ENCODE measurements at places on chromosomes 11 and 22.

- no peak for DNase-seq
Measured at GRCh38 chr11:113814181-113814580, 34.6 kb downstream of the CLDN25 start.

- no peak for DNase-seq
Measured at GRCh38 chr22:39132871-39133524, 19.5 kb downstream of the CBX7 start.

DNA sequence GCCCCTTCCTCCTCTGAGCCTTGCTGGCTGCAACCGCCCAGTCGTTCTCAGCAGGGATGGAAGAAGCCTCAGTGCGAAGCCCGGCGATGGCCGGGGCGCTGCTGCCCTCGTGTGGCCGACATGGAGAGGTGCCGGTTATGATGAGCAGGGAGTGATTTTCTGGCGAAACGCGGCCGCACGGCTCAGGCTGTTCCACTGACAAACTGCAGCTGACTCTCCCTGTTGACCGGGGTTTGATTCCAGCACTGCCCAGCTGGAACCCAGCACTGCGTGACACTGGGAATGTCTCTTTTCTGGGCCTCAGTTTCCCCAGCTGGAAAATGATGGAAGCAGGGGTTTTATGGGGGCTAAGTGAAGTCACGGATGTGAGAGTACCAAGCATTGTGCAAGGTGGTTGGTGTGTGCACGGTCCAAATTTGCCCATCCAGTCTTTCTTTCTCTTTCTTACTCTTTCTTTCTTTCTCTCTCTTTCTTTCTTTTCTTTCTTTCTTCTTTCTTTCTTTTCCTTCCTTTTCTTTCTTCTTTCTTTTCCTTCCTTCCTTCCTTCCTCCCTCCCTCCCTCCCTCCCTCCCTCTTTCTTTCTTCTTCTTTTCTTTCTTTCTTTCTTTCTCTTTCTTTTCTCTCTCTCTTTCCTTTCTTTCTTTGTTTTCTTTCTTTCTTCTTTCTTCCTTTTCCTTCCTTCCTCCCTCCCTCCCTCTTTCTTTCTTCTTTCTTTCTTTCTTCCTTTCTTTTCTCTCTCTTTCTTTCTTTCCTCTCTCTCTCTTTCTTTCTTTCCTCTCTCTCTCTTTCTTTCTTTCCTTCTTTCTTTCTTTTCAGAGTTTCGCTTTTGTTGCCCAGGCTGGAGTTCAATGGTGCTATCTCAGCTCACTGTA, 25.8 kb upstream of the MPPED1 start:
- DNase-seq: peak; percentile 48

GRCh38 chr22:20264614-20265452, 3.3 kb downstream of the RTN4R start:
- DNase-seq: no peak

- no peak for DNase-seq
Measured at GRCh38 chr11:76293189-76293631, 86.9 kb upstream of the WNT11 start.

- no peak for DNase-seq
Measured at GRCh38 chr11:4508886-4509285, 26.4 kb downstream of the OR52K1 start.

- no peak for DNase-seq
Measured at GRCh38 chr22:27952091-27952490, 33.0 kb upstream of the PITPNB start.

DNA sequence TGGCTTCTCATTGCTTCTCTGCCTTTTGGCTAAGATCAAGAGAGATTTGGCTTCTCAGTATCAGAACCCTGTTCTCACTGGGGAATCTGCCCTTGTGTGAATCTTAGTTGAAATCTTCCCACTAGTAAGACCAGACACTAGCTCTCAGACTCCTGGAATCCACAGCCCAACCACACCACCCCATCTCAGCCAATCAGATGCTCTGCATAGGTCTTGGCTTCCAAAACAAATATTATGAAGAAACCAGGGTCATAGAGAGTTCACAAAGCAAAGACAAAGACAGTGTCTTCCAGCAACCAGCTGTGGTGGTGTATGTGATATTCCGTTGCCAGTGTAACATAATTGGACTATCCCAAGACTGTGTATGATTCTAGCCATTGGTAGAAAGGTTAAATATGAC, 5.4 kb downstream of the OR8B12 start:
- no peak for DNase-seq

- DNase-seq: no peak
Measured at GRCh38 chr11:2581931-2582350, 117.9 kb downstream of the KCNQ1OT1 start.

- DNase-seq: no peak
Measured at GRCh38 chr22:26624803-26625202, 3.0 kb downstream of the CRYBA4 start.

DNA sequence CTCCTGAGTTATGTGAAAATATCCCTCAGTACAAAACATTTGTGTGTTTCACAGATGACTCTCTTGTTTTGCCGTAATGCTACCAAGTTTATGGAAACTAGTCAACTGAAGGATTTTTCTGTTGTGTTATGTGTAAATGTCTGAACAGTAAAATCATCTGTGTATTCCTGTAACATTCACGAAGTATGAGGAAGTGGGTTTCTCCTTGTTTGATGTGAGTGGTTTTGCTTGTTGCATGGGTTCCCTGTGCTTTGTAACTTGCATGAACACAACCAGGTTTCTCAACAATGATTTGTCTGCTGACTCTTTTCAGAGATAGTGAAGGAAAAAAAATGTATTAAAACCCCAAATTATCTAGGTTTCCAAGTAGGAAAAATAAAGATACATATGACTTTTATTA, 138.1 kb downstream of the PGR start:
- no peak for DNase-seq

DNA sequence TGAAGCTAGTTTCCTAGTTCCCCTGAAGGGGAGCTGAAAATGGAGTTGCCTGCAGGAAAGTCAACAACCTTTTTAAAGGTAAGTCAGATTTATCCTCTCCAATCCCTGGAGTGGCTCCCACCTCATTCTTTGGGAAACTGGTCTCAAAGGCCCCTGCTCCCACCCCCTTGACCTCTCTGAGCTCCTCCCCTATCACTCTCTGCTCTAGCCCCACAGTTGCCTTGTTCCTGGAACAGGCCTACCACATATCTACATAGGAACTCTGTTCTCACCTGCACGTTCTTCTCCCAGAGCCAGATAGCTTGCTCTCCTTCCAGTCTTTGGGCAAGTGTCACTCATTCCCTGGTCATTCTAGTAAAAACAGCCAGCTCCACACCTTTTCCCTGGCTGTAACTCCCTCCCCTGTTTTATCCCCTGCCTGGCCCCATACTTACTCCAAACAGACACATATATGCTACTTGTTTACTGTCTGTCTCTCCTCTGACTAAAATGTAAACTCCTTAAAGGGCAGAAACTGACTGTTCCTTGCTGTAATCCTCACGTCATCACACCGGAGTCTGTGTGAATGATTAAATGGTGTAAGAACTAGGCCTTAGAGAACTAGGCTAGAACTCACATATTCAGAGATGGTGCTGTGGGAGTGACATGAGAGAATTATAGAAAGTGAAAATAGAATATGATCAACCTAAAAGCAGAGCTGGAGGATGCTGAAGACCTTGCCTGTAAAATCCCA, 53.3 kb downstream of the TCF20 start:
- no peak for DNase-seq

GRCh38 chr11:64718084-64718779, 4.8 kb downstream of the NRXN2 start:
- DNase-seq: no peak

DNA sequence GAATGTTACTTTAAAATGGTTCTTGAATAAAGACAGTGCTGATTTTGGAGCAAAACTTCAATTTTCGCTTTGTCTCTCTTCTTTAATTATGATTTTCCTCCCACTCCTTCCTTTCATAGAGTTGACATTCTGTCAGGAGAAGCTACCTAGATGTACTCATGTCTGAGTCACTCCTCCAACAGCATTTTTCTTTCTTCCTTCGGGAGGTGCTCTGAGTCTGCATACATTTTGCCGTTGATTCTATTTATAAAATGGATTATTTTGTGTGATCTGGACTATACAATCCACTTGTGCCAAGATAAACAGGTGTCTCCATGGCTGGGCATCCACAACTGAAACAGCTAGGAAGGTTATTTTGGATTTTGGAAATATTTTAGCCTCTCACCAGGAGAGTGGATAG, 588.3 kb upstream of the ANO5 start:
- DNase-seq: no peak

All from stimulated activated CD8-positive, alpha-beta memory T cell treated with anti-CD3 and anti-CD28 coated beads, Interleukin-7, amount 100 ng/mL, for 1 hour (primary cell).